ENCODE measurements at places on chromosomes 1 and 21.

GRCh38 chr1:66156144-66156543 is 363.4 kb downstream of the PDE4B start:
- no peak for DNase-seq

- DNase-seq, result no peak
These were observed 13.2 kb downstream of the MYBPH start for GRCh38 chr1:203162403-203162802.

GRCh38 chr1:190138266-190138665 is 339.4 kb downstream of the BRINP3 start:
- no peak for DNase-seq

DNA sequence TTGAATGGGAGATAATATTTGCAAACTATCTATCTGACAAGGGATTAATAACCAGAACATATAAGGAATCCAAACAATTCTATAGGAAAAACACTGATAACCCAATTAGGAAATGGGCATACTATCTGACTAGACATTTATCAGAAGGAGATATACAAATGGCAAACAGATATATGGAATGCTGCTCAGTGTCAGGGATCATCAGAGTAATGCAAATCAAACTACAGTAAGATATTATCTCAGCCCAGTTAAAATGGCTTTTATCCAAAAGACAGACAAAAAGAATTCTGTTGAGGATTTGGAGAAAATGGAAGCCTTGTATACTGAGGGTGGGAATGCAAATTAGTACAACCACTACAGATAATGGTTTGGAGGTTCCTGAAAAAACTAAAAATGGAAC is 758.0 kb upstream of the B3GALT2 start:
- DNase-seq, result no peak

- no peak for DNase-seq
These were observed at the start of gene NPPA for GRCh38 chr1:11847667-11848372. NPPA (minus strand) TSS chr1:11847783; CDS start chr1:11847684, 99 bp downstream.

- DNase-seq, result no peak
These were observed 3902.9 kb downstream of the SRGAP2C start for GRCh38 chr1:125087691-125088090.

DNA sequence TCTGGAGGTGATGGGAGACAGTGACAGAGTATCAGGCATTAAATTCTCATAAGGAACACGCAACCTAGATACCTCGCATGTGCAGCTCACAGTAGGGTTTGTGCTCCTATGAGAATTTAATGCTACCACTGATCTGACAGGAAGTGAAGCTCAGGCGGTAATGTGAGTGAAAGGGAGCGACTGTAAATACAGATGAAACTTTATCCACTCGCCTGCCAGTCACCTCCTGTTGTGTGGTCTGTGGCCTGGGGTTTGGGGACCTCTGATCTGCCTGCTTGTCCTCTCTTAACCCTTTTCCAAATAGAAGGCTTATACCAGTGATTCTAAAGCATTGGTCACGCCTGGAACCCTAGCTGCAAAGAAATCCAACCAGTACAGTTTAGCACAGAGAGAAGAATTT is 15.3 kb downstream of the GABPA start:
- no peak for DNase-seq

DNA sequence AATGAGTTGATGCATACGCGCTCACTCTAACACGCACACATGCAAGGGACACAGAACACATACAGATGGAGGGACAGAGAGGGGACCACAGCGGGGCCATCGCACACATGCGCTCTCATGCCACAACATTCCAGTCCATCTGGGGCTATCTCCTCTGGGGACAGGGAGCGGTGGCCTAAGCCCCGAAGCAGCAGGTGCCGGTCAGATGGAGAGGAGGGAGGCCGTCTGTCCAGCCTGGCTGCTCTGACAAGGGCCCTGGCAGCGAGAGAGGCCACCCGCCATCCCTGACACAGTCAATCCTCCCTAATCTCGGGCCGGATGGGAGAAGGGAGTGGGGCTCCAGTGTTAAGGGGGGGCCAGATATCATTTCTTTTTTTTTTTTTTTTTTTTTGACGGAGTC is 123.5 kb downstream of the KIAA0319L start:
- DNase-seq, result no peak

- no peak for DNase-seq
These were observed 23.2 kb downstream of the ATP8B2 start for GRCh38 chr1:154348429-154349076.

DNA sequence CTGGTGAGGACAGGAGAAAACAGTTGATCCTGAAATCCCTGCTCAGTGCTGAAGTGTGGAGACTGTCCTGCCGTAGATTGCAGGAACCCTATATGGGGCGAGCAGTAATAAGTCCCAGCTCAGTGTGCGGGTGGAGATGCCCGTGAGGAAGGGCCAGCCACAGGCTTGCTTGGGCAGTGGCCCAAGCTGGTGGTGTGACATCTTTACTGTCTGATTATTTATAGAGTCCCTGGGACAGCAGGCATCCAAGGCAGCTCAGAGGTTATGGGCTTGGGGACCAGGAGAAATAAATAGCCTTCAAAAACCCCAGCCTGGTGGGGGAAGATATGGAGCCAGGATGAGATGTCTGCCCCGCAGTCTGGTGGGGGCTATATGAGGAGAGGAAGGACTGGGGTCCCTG is 170.7 kb upstream of the POU3F1 start:
- no peak for DNase-seq

DNA sequence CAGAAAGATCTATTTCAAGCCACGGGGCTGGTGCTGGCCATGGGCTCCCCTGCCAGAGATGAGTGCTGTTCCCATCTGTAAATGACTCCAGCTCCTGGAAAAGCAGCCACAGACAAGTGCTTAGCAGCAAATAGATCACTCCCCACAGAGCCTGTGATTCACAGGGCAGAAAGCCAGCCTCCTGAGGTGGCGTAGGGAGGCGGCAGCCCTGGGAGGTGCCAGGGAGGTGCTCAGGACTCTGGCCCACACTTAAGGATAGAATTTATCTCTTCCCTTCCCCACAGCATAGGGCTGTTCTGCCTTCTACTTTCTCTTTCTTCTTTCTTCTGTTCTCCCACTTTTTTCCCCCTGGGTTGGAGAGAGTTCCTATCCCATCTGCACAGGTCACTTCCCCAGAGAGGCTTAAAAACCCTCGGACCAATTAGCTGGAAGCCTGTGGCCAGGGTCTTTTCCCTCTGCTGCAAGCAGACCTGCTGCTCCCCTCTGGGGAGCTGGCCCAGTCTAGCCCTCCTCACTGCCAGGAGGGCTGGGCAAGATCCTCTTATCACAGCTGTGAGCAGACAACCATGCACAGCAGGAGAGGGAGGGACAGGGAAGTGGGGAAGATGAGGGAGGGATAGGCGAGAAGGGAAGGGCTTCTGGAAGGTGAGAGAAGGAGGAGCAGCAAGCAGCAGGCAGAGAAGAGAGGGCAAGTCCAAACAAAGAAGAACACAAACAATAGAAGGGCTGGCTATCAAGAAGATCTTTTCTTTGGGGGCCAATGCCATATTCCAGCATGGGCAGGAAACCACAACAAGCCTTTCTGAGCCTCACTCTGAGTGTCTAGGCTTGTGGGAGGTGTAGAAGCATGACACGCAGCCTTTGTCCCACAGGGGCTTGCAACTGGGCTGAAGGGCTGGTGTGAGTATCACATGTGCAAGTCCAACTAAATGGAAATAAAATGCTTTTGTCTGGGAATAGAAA is 41.0 kb downstream of the KCND3 start:
- no peak for DNase-seq

DNA sequence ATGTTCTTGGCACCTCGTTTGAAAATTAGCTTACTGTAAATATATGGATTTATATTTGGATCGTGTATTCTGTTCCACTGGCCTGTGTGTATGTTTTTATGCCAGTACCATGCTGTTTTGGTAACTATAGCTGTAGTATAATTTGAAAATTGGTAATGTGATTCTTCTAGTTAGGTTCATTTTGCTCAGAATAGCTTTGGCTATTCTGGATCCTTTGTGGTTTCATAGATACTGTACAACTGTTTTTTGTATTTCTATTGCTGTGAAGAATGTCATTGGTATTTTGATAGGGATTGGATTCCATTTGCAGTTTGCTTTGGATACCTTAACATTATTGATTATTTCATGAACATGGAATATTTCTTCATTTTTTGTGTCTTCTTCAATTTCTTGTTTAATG is 490.2 kb downstream of the BRINP3 start:
- DNase-seq, result no peak

DNA sequence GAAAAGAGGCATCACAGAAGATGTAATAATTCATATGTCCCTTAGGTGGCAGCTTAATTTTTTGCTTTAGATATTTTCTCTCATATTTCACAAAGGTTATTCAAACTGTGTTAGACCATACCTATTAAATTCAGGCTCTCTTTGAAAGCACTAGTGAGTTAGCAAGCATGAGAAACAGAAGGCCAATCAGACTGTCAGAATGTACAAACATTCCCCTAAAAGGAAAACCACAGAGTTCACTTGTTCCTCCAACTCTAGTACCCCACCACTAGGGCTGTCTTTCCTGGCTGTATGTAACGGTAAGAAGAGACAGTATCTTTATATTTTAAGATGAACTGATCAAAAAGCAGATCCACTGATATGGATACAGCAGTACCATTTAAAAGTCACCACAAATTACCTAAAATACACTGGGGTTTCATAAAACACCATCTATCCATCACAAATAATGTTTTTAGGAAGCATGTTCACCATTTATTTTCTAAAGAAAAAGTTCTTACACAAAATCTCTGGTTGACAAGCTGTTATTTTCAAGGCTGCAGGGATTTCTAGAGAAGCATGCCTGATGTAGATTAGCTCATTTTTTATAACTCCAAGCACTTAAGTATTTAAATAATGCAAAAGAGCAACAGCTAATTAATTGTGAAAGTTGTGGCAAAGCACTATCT is 1.8 kb downstream of the ARPC5 start:
- no peak for DNase-seq

DNA sequence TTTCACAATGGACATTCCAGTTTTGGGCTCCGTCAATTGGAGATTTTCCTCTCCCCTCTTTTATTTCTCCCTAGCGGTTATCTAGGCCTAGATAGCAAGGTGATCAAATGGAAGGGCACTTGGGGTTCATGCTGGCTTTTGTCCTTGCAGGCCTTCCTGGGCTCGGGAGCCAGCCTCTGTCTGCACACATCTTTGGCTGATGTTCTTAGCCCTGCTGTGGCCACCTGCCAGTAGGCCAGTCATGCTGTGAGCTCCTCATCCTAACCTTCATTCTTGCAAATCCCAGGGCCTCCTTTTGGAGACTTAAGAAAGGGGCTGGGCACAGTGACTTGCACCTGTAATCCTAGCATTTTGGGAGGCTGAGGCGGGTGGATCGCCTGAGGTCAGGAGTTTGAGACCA is 13.5 kb downstream of the TIE1 start:
- no peak for DNase-seq

DNA sequence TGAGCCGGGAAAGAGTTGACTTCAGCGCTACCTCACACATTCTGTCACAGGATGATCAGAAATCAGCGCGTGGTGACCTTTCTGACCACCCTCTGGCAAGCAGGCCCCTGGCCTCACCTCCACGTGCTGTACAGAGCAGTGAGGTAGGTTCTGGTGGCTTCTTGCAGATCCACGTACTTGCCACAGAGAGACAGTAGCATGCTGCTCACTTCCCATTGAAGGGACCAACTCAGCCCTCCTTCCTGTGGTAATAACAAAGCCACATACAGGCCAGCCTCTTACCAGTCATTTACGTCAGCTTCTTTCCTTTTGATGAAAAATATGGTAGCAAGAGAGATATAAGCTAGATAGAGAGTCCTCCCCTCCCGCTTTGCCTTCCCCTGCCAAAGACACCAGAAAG is 200.7 kb downstream of the CHRM3 start:
- DNase-seq, result no peak

DNA sequence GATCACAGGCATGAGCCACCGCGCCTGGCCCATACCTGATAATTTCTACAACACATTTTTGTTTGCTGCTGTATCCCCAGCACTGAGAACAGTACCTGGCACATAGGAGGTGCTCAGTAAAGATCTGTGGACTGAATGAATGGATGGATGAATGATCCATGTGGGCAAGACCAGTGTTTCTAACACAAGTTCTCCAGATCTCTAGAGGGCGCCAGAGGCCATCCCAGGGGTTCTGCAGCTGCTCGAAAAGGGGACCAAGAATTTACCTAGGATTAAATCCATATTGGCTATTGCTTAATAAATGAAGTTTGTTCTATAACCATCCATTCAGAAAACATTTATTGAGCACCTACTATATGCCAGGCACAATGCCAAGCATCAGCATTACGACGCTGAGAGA is 167.7 kb downstream of the ACTL8 start:
- peak; percentile 27 for DNase-seq

DNA sequence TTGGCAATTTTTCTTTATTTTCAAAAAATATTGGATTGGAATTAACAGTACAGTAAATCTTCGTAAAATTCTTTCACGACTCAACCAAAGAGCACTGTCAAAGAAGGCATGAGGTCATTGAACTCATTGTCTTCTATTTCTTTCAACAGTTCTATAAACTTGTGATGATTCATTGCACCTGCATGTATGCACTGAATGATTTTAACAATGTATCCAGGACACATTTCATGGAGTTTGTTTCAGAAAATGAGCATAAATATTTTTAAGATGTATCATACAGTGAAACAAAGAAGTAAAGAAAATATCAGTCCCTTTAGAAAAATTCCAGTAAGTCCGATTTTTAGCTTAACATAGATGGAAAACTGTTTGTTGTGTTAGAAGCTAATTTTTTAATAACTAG is 33.6 kb upstream of the CD34 start:
- DNase-seq, result no peak

DNA sequence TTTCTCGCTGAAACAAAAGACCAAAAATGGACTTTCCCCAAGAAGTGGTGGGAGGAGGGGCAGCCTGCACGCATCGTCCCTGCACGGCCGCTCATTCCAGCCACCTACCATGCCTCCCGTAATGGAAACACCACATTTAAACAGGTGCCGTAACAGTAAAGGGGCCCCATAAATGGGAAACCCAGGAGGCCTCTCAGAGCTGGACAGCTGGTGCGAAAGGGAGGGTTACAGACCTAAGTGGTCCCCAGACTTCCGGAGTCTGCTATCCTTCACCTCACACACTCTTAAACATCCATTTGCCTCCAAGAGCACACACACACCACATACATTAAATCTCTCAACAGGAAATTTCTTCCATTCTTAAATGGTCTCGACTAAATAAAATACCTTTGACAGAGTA is 120.7 kb upstream of the SOD1 start:
- no peak for DNase-seq

DNA sequence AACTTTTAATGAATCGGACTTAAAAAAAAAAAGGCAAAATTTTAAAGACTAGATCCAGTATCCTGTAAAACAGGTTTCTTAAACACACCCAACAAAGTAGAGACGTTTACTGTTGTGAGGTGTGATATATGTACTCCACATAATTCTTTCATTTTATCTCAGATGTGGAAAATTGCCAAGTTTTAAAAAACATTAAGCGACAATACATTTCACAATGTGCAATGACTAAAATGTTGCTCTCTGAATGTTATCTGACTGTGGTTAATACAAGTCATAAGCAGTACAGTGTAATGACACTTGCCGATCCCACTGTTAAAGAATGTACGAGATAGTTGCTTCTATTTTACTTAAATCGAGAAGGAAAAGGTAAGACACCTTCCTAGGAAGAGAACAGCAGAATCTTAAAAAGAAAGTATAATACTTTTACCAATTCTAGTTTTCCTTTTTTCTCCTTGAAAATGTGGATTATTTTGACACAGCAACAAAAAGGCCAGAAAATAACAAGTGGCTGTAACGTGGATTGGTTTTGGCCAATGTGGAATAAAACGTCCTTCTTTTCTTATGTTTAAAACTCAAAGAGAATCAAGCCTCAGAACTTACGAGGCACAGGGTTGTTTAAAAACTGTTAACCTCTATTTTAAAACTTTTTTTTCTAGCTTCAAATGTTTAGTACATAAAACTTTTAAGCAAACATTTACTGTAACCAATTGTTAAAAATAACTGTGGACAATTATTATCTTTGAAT is 51.4 kb downstream of the TP53BP2 start:
- no peak for DNase-seq

All from progenitor cell of endocrine pancreas (in vitro differentiated cells).